ENCODE measurements at places on chromosomes 6 and 20.
A peak's percentile ranks its signal among the peaks of the same experiment; 100 is the strongest.

- no peak for DNase-seq
These were observed 245.8 kb upstream of the RAB32 start for GRCh38 chr6:146297815-146298214.

DNA sequence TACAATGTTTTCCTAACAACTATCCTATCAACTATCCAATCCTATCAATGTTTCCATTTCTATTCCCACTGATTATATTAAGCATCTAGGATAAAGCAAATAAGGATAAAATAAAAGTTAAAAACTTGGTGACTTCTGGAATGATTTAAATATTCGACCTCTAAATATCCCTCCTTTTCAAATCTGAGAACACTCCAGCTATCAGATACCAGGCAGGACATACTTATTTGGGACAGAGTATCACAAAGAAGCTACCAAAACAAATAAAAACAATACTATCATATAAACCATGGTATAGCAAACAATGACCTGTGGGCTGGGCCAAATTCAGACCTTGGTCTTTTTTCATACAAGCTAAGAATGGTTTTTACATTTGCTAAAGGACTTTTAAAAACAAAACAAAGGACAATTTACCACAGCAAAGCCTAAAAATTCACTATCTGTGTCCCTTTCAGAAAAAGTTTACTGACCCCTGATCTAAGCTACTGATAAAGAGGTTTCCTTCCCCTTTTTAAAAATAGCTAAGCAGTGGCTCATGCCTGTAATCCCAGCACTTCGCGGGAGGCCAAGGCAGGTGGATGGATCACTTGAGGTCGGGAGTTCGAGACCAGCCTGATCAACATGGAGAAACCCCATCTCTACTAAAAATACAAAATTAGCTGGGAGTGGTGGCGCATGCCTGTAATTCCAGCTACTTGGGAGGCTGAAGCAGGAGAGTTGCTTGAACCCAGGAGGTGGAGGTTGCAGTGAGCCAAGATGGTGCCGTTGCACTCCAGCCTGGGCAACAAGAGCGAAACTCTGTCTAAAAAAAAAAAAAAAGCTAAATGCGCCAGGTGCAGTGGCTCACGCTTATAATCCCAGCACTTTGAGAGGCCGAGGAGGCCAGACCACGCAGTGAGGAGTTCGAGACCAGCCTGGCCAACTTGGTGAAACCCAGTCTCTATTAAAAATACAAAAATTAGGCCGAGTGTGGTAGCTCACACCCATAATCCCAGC, 6.0 kb downstream of the NUP153 start:
- DNase-seq: peak; percentile 9

GRCh38 chr6:154448448-154449096, 61.9 kb downstream of the CNKSR3 start:
- DNase-seq: no peak

- DNase-seq: no peak
These were observed 34.3 kb downstream of the LRRC1 start for GRCh38 chr6:53828966-53829697.

DNA sequence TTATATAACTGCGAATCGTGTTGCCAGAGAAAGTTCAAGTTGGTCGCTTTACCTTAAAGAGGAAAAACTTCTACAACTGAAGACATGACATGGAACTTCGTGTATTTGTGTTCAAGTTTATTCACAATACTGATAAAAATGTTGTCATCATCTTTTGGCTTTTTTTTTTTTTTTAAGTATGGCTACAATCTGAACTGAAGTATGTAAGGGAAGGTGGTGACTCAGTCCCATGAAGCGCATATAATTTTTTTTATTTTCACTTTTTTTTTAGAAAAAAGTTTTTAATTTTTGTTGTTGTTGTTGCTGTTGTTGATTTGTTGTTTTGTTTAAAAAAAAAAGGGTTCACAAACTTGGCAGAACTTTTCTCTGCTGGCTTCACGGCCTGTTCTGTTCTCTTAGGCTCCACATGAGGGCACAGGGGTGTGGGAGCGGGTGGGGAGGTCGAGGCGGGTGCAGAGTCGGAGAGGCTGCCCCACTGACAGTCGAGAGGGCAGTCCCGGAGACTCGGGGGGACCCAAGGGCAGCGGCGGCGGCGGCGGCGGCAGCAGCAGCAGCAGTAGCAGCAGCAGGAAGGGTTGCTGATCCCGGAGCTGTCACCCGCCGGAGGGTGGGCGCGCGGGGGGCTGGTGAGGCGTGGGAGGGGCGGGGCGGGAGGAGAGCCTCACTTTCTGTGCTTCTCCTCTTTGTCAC, 17.0 kb downstream of the TFAP2A start:
- no peak for DNase-seq

DNA sequence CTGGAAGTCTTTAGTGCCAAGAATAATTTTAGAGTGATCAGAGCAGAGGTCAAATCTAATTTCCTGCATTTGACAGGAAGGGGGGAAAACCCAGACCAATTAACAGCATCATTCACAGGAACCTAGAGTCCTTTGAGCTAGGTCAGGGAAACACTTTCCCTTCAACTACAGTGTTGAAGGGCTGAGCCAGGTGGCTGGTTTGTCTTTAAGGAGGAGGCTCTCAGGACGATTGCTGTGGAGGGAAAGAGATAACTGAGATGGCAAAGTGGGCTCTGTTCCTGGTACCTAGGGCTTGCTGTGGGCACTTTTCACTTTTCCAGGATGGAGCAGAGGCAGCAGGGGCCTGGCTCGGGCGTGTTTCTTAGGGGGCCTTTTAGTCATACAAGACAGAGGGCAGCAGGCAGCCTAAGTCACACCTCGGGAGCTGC, 111.9 kb downstream of the SCML4 start:
- no peak for DNase-seq

All from inflammatory macrophage treated with lipopolysaccharide for 4 hours (primary cell).